ENCODE measurements at places on chromosomes 7 and 10.
A peak's percentile ranks its signal among the peaks of the same experiment; 100 is the strongest.

DNA sequence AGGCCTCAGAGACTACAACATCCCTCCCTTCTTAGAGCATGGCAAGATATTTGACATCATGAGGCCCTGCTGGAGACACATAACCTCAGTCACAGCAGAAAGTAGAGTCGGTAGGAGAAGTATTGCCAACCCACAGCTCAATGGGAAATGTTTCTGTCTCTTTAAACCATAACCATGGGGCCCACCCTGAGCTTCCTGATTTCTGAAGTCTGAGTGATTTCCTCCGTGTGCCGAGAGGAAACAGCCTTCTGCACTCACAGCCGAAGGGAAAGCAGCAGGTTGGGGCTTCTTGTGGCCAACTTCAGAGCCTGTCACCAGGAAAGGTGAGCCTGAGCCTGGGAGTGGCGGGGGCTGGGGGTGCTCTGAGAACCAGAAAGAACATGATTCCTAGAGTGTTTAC is at the start of gene GIMAP1:
Gene GIMAP1, plus strand, starts transcription at position 246 of the 400 bp plus-strand sequence. CDS start 2,435 bp downstream, outside the sequence.
- peak; percentile 51 for DNase-seq

GRCh38 chr10:80196270-80196949 is 8.9 kb downstream of the ANXA11 start:
- DNase-seq: peak; percentile 60

GRCh38 chr7:77205706-77206105 is 6.1 kb upstream of the FGL2 start:
- no peak for DNase-seq

GRCh38 chr10:126133906-126134656 is 237.7 kb downstream of the FANK1 start:
- no peak for DNase-seq
